Activated CD4-positive, alpha-beta T cell treated with anti-CD3 and anti-CD28 coated beads, Interleukin-2, amount 50 U/mL, for 4 hours (primary cell): ENCODE measurements at places on chromosomes 7 and 10.

DNA sequence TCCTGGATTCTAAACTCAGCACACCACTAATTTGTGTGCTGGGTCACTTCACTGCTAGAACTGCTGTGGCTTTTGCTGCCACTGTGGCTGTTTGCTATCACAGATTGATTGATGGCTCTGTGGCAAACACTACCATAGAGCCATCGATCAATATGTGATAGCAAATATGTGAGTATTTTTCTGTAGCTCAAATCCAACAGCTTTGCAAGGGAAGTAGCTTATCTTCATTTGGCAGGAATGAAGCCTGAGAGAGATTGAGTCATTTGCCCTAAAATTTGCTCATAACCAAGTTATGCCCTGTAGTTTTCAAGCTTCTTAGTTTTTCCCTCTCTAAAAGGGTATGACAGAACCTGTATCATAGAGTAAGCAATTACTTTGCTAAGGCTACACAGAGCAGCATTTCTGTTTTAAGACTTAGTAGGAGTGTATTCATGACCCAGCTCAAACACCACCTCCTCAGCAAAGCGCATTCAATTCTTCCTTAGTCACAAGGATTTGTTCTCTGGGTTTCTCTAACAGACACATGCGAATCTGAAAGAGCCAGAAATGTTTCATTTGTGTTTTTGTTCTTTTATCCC is 43.1 kb downstream of the MINPP1 start:
- DNase-seq, result no peak

DNA sequence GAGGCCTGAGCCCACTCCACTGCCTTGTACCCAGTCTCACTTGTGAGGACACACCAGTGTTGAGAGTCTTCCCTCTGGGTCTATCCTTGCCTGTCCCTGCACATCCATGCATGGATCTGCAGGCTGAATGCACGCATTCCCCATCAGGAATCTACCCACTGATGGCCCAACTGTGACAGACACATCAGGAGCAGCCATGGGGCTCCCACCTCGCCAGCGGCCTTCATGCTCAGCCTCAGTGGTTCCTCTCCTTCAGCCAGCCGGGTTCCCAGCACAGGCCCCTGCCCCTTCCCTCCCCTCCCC is 21.3 kb downstream of the ANTXRL start:
- no peak for DNase-seq

DNA sequence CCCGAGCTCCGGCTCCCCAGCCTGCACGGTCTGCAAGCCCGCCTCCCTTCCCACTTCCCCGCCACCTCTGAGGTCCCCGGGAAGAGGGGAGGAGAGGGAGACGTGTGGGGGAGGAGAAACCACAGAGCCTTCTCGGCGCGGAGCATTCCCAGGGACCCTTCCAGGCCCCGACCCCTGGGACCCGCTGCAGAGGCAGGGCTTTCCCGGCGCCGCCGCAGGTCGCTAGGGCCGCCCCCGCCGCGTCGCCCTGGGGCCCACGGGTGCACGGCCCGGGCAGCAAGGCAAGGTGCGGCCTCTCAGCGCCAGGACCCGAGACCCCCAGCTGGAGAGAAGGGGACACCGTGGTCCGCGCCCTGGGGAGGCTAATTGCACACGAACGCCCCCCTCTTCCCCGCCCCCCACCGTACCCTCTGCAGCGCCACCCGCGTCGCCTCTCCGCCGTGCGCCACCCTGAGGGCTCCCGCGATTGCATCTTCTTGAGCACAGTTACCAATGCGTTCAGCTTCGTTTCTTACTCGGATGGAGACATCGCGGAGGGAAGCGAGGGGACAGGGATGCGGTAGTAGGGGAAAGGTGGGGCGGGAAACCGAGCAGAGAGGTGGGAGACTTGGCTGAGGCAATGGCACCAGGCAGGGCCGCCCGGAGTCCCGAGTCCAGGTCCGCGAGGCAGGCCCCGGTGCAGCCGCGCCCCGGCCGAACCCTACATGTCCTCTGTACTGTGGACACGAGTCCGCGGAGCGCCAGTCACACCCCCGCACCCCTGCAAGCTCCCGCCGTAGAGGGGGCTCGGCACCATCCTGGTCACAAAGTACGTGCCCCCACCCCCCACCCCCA is 28.9 kb downstream of the SKIDA1 start:
- peak; percentile 48 for DNase-seq

GRCh38 chr7:121500360-121501058 is 104.4 kb upstream of the FAM3C start:
- DNase-seq, result no peak

GRCh38 chr10:33801705-33802104 is 467.2 kb upstream of the NRP1 start:
- DNase-seq, result no peak

DNA sequence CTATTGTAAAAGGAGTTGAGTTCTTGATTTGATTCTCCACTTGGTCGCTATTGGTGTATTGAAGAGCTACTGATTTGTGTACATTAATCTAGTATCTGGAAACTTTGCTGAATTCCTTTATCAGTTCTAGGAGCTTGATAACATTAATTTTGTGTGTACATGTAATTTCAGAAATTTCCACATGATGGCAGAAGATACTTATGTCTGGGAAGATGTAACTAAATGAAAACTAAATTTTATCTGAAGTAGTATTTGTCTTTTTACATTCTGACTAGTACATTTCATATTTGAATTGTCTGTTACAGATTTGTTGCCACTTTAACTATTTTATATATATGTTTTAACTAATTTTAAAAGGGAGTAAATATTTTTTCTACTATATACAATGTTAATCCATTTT is 27.6 kb downstream of the SDHAF3 start:
- DNase-seq, result no peak
